Omental fat pad (tissue), 4 donors: ENCODE measurements at places on chromosomes 16 and 17.

- DNase-seq = no peak
Observed at GRCh38 chr17:79844869-79845600, 5.8 kb upstream of the CBX4 start.

GRCh38 chr16:170788-171187, 1.9 kb upstream of the HBA2 start:
- no peak for DNase-seq

DNA sequence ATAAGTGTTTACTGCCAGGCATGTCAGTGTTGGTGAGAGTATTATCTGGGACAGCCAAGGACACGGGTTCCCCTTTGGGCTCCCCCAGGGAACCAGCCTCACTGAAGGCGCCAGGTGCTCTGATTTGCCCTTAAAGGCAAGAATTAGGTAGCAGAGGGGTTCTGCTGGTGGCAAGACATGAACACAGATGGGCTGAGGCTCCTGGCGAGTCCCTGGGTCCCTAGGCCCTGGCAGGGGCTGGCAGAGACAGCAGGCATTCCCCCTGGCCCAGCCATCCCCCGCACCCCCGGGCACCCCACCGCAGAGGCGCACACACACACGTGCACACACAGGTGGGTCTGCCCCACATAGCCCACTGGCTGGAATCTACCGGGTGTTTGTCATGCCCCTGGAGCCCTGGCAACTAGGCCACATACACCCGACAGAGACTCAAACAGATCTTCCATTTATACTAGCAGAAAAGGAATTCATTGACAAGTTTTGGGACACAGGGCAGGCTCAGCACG, 153.3 kb downstream of the C16orf78 start:
- DNase-seq = no peak

- DNase-seq = peak; percentile 46
Observed at GRCh38 chr17:28744104-28744971, 527 bp downstream of the TRAF4 start.
